ENCODE measurements at places on chromosomes 13 and 19.

GRCh38 chr19:38700902-38701454 lies 43.3 kb downstream of the CAPN12 start:
- no peak for DNase-seq

GRCh38 chr19:33449799-33450198 lies 71.8 kb downstream of the PEPD start:
- DNase-seq: no peak

- DNase-seq: no peak
These were observed 2.1 kb downstream of the ARID3A start for GRCh38 chr19:927780-928401.

DNA sequence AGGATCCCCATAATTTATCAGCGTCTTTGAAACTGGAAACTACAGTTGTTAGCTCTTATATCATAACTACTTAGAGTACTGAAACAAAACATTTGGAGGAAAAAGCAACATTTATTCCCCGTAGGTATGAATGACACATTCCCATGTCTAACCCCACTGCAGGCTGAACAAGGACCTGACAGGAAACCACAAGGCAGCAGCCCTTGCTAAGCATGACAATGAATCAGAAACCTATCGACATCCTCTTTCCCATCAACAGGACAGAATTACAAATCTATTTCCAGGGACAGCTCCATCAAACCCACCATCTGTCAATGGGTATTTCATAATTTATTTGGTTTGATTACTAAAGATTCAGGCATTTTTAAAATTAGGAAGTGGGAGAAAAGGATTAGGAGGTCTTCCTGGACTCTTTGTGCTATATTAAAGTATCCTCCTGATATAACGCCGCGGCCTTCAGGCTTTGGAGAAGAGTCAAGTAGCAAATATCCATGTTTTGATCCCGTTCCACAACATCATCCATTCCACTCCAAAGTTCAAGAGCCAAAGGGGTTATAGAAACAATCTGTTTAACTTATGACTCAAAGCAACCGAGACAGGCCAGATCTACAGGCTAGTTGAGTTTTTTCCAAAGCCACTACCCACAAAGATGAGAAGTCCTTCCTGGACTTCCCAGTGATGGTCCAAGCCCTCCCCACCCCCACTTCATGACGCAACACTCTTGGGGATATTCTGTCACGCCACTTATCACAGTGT lies 51.1 kb downstream of the FAM216B start:
- no peak for DNase-seq

DNA sequence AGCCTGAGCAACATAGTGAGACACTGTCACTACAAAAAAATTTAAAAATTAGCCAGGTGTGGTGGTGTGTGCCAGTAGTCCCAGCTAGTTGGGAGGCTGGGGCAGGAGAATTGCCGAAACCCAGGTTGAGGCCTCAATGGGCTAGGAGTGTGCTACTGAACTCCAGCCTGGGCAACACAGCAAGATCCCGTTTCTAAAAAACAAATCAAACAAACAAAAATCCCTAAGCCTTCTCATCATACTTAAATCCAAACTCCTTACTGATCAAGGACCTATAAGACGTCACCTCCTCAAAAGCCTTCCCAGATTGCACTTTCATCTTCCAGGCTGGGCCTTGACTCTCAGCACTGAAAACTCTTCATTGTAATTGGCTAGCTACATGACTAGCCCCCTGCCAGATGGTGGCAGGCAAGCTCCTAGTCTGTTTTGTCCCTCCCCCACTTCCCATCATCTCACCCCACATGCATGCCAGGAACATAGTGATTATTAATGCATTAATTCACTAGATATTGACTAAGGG lies 17.5 kb upstream of the NANOS3 start:
- DNase-seq: no peak

DNA sequence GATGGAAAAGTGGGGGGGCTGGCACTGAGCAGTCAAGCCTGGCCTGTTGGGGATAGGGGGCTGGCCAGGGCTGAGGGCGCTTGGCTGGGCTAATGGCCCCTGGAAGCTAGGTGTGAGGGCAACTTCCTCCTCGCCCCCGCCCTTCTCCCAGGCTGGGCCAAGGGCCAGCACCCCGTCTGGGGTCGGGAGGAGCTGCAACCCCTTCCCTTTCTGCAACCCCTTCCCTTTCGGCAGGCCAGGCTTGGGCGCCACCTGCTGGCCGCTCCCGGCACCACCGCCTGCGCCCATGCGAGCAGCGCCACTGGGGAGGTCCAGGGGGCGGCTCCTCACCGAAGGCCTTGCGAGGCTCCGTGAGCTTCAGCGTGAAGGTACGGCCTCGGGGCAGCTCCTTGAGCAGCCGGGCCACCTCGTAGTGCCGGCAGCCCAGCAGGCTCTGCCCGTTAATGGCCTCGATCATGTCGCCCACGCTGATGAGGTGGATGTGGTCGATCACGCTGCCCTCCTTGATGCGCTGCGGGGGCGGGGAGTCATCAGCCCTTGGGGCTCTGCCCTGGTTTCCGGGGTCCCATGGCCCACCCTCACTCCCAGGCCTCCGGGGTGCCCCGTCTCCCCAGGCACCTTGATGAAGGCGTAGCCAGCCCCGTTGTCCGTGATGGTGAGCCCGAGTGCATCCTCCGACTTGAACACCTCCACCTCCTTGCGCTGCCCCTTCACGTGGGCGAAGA lies 5.0 kb upstream of the PTGER1 start:
- peak; percentile 77 for DNase-seq

- no peak for DNase-seq
These were observed 61.5 kb downstream of the GJA3 start for GRCh38 chr13:20099319-20099718.

- no peak for DNase-seq
These were observed 3.6 kb downstream of the GJA3 start for GRCh38 chr13:20157151-20157796.

- no peak for DNase-seq
These were observed 91.7 kb downstream of the HSPH1 start for GRCh38 chr13:31069808-31070534.

DNA sequence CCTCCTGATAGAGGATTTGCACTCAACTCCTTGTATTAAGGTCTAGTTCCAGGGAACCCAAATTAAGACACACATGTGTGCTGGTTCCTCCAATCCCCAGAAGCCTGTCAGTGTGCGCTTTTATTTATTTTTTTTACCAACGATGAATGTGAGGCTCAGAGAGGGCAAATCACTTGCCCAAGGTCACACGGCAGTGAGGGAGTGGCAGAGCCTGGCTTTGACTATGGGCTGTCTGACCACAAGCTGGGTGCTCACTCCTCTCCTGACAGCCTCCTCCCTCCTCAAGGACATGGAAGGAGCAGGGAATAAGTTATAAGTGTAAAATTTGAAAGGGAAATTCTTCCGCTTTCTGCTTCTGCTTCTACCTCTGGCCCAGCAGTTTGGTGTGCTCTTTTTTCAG lies 48.9 kb downstream of the CYP4F22 start:
- no peak for DNase-seq

DNA sequence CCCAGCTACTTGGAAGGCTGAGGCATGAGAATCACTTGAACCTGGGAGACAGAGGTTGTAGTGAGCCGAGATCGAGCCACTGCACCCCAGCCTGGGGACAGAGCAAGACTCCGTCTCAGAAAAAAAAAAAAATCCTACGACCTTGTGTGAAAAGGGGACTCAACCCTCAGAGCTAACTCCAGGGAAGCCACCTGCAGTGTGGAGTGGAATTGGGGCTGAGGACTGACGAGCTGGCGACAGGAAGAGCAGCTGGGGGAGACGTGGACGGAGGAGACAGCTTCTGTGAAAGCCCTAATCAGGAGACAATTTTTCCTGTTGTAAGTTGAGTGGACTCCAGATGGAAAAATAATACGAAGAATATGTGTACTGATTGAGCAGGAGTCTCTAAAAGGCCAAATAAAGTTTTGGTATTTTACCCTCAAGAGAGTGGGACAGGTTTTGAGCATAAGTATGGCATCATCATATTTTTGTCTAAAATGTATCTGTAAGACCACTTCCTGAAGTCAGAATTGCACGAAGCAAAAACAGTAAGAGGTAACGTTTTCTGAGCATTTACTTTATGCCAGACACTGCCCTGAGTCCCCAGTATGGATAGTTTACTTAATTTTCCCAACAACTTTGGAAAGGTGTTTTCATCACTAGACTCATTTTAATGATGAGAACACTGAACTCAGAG lies 12.0 kb upstream of the LAIR1 start:
- no peak for DNase-seq

DNA sequence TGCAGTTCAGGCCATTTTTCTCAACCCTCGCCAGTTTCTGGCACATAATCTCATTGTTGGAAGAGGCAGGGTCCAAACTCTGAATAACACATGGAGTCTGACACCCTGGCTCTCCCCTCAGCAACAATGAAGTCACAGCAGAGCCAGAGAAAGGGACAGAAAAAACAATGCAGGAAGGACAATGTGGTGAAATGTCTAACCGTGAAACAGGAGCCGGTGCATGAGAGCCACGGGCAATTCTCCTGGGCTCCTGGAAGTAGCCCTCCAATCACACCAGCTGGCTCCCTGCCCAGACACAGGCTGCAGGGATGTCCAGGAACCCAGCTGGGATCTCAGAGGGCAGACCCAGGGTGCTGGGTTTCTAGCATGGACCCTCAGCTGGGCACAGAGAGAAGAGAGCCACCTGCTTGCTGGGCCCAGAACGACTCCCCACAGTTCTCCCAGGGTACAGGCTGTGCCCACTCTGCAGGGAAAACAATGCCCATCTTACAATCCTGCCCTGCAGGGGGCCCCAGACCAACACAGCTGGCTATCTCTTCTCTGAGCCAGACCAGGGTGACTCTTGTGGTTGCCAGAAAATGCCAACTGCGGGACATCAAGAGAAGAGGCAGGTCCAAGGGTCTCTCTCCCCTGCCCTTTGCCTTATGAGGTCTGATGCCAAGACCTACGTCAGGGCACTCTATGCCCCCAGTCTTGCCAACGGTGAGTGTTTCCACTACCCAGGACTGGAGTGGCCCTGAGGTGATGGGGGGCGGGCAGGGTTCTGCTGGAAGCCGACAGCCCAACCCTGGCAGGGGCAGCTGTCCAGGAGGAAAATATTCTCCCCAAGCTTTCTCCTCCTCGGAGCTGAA lies 64.5 kb downstream of the CEBPG start:
- no peak for DNase-seq

- no peak for DNase-seq
These were observed 34.0 kb upstream of the HOMER3 start for GRCh38 chr19:18975011-18975410.

GRCh38 chr13:35387682-35388250 lies 88.7 kb downstream of the MAB21L1 start:
- DNase-seq: no peak

GRCh38 chr13:110393761-110394160 lies 86.7 kb downstream of the COL4A2 start:
- DNase-seq: no peak

GRCh38 chr19:9644472-9644871 lies 23.4 kb upstream of the ZNF561 start:
- DNase-seq: no peak

DNA sequence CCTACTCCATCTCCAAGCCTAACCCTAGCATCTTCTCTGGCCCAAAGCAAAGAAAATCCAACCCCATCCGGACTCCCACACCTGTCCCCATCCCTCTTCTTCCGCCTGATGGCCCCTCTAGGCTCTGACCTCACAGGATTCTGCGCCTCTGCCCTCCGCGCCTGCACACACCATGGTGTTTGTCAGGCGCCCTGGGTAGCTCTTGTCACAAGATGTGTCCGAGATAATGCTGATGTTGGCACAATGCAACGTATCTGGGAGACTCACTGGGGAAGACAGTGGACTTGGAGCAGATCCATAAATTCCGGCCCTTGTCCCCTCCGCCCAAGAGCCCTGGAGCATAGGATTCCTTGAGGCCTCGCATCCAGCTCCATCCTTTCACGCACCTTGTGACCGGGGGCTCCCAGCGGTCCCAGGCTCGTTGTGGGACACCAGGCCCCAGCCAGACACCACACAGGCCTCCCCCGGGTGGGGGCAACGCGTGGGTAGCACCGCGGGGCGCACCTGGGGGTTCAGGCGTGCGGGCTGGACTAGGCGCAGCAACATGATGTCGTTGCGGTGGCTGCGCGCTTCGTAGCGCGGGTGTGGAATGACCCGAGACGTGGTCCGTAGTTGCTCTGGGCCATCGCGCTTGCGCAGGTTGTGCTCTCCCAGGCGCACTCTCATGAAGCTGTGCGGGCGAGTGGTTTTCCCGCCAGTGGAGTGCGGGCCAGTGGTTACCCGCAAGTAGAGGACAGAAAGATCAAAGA lies 3.1 kb upstream of the KLK1 start:
- DNase-seq: no peak

GRCh38 chr19:39310558-39311311 lies 9.9 kb downstream of the LRFN1 start:
- DNase-seq: no peak

DNA sequence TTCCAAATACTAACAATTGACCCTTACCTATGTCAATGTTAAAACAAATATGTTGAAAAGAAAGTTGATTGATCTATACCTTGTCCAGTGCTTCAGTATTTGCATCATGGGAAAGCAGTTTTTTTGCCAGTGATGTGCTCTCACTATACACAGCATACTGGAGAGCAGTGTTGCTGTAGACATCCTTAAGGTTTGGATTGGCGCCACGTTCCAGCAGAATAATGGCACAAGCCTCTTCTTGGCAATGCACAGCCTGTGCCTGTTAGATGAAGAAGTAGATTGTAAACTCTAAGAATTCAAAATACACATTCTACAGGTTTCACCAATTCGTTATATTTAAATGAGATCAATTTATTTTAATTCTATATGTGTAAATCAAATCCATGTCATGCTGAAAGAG lies 43.9 kb upstream of the C1QTNF9B start:
- no peak for DNase-seq

DNA sequence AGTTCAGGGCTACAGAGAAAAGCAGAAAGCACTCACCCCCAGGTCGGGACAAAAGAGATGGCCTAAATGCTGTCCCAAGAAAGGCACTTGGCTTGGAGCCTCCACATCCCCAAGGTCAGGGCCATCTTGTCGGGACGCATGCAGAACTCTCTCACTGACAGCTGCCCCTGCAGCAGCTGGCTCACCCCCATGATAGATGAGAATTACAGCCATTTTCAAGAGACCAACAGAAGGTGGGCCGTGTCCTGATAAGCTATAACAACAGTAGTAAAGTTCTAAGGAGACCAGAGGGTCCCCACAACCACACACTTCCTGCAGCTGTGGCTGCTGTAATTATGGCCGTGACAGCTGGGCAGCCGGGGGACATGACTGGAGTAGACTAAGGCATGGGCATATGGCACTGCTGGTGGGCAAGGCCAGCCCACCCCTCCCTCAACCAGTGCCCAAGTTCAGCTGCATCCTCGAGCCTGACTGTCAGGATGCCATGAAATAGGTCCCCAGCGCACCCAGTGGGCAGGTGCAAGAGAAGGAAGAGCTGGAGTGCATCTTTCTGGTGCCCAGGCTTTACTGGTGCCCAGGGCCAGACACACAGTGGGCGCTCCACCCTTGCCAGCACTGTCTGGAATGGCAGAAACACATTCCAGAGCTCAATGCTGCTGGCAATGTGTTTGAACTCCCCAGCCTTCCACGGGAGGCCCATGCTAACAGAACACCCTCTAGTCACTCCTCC lies 436.7 kb upstream of the ZNF507 start:
- DNase-seq: no peak

DNA sequence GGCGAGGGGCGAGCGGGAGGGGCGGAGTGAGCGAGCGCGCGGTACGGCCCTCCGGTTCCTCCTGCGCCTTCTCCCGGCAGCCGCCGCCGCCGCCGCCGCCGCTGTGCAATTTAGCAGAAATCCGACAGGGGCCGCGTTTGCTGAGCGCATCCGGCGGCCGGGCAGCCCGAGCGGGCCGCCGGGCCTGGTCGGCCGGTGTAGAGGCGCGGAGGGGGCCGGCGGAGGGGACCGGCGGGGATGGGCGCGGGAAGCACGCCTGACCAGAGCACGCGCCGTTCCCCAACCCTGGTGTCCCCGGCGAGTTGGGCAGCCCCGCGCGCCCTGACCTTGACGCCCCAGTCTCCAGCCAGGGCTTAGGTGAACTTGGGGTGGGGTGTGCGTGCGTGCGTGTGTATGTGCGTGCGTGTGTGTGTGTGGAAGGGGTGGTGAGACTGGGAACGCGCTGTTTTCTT lies 144.5 kb upstream of the ZNF536 start:
- DNase-seq: peak; percentile 28

All from erythroblast (primary cell).